CD8-positive, alpha-beta memory T cell (primary cell): ENCODE measurements at places on chromosomes 3 and 15.

- DNase-seq, result no peak
Measured at GRCh38 chr3:108552267-108553159, 36.7 kb downstream of the CIP2A start.

DNA sequence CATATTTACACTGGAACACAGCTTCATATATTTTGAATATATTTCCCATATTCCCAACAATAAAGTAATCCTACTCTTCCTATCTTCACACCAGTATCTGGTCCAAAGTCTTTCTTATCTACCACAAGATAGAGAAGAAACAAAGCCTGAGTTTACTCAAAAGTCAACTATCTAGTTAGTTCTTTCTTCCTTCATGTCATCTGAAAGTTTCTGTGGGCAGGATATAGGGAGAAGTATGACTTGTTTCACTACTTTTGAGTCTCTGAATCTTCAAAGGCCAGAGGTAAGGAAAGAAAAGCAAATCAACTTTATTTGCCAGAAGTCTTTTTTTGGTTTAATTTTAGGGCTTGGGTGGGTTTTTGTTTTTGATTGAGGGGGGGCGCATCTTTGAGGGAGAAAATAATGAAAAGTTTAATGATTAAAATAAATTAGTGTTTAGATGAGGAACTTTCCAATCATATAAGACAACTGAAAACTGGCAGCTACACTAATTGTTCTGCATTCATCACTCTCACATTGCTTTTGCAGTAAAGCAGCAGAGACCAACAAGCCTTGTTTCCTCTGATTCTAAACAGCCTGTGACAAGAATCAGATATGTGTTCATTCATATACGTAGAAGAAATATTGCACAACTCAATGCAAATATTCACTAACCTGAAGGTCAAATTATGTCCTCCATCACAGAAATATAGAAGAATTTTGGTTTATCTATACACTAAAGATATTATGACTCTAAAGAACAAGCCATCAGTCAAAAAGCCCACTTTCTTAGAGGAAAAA, 421.4 kb downstream of the SHQ1 start:
- DNase-seq, result no peak

DNA sequence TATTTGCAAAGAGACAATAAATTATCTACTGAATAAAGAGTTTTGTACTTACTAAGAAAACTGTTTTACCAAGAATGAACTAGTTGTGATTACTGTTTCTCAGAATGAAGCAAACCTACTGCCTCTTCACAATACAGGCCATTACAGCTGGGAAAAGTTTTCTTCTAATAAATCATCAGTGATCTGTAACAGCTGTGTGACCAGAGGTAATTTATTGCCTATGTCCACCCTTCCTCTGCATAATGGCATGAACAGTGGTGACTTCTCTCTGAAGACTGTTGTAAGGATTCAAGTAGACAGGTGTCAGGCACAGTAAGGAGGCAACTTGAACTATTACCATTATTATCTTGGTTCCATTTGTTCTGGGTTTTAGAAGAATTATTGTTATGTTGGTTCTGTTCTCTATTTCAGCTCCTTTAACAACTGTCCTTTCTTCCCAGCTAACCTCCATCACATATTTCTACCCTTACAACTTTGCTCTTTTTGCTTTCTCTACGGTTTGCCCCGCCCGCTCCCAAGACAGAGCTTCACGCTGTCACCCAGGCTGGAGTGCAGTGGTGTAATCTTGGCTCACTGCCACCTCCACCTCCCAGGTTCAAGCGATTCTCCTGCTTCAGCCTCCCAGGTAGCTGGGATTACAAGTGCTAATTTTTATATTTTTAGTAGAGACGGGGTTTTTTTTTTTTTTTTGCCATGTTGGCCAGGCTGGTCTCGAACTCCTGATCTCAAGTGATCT, 51.5 kb downstream of the PRKAR2A start:
- no peak for DNase-seq

DNA sequence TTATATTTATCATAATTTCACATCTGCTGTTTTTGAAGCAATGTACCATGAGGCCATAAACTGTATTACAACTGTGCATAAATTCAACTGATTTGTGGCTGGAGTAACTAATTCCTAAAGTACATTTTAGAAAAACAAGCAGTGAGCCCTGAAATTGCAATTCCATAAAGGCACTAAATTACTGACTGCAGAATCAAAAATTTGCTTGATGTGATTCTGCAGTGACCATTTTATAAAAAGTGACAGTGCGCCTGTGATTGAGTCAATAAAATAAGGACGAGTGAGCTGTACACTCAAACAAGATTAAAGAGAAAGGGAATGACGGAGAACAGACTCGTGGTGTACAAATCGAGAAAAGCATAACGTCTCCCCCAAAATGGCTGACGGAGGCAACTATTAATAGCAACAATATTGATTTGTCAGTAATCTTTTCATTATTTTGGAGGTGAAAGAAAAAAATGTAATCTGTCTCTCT, 121.4 kb upstream of the MEIS2 start:
- DNase-seq, result no peak
